Naive B cell (primary cell): ENCODE measurements at places on chromosomes 4 and X. TPM values are rescaled to one million over a fixed set of nuclear protein-coding genes. Genes with fewer than 3 reads are reported as not detected.
A peak's percentile ranks its signal among the peaks of the same experiment; 100 is the strongest.

GRCh38 chrX:2325076-2325784 is 175.5 kb downstream of the DHRSX start:
- peak; percentile 68 for DNase-seq

GRCh38 chr4:181896614-181897013 is 346.6 kb upstream of the TENM3 start:
- no peak for DNase-seq

DNA sequence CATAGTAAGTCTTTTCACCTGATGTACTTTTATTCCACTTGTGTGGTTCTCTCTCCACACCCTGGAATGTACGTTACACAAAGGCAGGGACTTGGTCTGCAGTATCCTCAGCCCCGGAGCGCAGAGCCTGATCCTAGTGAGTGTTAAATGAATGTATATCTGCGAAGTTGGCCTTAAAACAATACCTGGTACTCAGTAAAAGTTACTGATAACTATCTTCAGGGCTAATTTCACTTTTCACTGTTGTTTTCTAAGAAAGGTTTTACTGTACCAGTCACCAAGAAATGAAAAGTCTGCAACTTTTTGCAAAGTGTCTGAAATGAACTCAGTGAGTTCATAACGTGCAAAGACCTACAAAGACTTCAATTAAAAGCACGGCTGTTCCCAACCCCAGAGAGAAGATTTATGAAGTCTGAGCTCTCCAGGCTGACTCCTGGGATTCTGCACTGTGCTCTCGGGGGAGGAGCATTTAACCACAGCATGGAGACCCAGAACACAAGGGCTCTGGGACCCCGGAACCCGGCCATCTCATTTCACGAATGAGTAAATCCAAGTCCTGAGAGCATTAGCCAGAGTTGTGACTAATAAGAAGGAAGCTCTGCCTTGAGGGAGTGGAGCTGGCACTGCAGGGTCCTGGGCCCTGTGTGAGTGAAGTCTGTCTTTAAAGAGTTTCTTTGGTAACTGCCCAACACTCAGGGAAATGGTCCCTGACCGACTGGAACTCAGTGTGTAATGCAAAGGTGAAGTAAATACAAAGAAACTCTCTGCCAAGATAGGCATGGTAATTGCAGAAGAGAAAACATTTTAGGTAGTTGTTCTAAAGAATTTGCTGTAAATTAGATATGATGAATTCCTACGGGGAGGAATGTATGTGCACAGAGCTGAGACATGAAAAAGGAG is 165.8 kb downstream of the NSUN7 start:
- DNase-seq, result no peak

DNA sequence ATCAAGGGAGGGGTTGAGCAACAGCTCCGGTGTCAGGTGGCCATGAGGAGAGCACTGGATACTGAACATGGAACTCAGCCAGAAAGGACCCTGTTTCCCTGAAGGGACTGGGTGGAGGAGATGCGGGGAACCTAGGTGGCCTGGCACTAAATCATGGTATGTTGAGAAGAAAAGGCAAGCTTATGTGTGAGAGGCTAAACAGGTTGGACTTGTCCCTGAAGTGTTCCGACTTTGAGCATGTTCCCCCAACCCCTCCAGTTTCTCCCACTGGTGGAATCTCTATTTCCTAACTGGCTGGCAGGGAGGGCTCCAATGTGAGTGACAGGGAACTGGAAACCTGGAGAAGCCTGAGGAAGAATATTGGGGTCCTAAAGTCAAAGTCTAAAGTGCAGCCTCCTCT is 69.5 kb downstream of the PLAC1 start:
- DNase-seq, result no peak

GRCh38 chr4:109998867-109999584 is 86.3 kb downstream of the EGF start:
- DNase-seq, result peak; percentile 55

DNA sequence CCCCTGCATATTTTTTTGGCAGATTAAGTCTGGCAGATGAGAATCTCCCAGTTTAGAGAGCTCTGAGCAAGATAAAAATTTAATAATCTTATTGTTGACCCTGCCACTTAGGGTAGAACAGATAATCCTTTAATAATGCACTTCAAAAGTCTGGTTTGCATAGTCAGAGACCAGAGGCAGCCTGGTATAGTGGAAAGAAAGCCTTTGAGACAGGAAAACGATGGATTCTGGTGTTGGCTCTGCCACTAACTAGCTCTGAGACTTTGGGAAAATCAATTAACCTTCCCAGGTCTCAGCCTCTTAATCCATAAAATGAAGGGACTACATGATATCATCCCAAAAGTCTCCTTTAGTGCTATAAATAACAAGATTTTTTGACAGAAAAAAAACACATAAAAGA is 824.5 kb downstream of the STIM2 start:
- DNase-seq, result no peak

GRCh38 chr4:2182994-2183393 is 58.9 kb downstream of the HAUS3 start:
- DNase-seq, result no peak

- no peak for DNase-seq
Observed at GRCh38 chrX:68945603-68946228, 116.9 kb downstream of the EFNB1 start.

GRCh38 chrX:151570561-151570960 is 7.1 kb downstream of the PASD1 start:
- no peak for DNase-seq

The DAPP1 gene
- polyA plus RNA-seq, result 144 TPM

DNA sequence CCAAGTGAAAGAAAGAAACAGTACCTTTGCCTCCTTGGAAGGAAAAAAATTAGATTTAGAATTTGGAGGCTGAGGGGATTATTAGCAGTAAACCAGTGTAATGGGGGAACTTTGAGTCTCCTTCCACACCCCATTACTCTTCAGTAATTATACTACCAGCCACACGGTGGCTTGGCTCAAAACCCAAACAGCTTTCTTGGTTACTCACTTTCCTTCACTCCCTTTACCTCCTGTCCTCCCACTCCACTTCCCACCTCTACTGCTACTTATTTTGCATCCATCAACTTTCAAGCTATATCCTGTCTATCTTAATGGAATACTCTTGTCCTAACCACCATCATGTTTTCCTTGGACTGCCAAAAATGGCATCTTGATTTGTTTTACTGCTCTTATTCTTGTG is 310.6 kb upstream of the AADAT start:
- DNase-seq, result no peak

GRCh38 chrX:57900975-57901374 is 9.3 kb downstream of the ZXDA start:
- no peak for DNase-seq

DNA sequence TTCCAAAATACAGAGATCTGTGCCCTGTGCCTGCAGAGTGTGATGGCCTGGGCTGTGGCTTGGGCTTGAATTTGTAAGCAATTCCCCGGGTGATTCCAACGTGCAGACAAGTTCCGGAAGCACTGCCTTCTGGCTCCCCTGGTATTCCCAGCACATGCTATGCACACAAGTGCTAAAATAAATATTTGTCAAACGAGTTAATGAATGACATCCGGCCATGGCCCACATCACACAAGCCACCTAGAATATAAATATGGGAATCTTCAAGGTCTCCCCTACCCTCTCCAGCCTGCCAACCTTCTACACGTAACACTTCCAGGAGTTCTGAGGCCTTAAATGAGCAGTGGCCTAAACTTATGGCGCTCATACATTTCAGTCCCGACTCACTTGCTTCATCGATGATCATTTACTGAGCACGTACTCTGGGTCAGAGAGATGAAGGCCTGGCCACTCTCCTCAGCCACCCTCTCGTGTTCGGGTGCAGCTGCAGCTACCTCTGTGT is 21.3 kb downstream of the DCTD start:
- no peak for DNase-seq

The GAGE10 gene
- not detected for polyA plus RNA-seq

DNA sequence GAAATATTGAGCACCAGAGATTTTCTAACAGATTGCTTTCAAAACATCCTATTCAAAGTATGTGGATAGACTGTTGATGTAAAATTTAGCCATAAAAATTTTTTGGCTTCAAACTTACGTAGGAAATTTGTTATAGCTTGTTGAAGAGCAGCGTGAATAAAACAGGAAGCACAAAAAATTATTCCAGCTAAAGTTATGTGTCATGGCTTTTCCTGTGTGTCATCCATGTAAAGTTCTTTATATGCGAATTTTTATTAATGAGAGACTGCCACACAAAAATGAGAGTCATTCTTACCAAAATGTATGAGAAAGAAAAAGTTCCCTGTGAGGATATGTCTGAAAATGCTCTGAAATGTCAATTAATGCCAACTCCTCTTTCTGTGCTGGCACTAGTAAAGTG is 19.5 kb downstream of the EPGN start:
- no peak for DNase-seq

DNA sequence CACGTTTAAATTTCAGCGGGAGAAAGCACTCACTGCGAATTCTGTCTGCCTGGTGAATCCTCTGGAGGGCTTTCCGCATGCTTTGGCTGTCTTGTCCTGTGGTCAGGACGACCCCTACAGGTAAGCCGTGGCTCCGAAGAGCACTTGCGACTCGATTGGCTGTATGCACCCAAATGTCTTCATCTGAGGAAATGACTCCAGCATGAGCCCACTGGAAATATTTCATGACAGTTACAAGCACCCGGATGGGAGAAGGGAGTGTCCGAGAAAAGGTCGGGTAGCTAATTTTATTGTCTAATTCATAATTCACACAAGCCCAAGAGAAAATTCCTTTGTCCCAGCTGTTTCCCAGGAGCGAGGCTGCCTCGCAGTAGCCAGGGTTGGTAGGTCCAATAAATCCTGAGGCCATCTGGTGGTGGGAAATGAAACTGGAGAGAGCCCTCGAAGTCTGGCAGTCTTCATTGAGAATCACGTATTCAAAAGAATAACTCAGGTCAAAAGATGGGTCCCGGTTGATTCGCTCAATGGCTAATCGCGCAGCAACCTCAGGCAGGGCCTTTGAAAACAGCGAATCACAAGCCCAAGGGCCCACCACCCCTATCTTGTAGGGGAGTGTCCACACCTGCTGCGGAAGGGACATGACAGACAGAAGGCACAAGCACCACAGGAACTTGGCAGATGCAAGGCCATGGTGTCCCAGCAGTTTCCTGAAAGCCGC is 6.6 kb downstream of the GUCY2F start:
- no peak for DNase-seq

- DNase-seq, result no peak
Observed at GRCh38 chr4:139253713-139254112, 26.3 kb downstream of the MGARP start.

The SERTM2 gene
- polyA plus RNA-seq, result not detected

GRCh38 chr4:18056030-18056429 is 34.5 kb upstream of the LCORL start:
- DNase-seq, result no peak

The RNF128 gene
- polyA plus RNA-seq, result not detected

- no peak for DNase-seq
Observed at GRCh38 chr4:15479089-15479912, 9.6 kb downstream of the CC2D2A start.

GRCh38 chr4:141885112-141885511 is 248.7 kb downstream of the IL15 start:
- no peak for DNase-seq

DNA sequence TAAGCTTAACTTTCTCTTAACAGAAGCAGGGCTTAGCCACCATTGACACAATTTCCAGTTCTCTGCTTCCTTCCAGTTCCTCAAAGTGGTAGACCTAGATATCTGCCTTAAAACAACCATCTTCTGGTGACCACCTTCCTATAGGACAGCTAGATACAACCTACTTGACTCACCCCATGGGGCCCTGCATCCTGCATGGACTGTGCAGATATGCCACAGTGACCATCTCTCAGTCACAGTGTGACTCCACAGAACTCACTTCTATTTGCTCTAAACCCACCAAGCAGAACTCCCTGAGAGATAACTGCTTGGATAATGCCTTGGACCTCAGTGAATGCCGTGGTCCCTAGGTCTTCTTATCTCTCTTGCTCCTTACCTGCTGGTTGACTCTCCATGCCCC is 621.6 kb downstream of the IQCM start:
- no peak for DNase-seq

The NEIL3 gene
- polyA plus RNA-seq, result not detected

The FAM9C gene
- polyA plus RNA-seq, result not detected

DNA sequence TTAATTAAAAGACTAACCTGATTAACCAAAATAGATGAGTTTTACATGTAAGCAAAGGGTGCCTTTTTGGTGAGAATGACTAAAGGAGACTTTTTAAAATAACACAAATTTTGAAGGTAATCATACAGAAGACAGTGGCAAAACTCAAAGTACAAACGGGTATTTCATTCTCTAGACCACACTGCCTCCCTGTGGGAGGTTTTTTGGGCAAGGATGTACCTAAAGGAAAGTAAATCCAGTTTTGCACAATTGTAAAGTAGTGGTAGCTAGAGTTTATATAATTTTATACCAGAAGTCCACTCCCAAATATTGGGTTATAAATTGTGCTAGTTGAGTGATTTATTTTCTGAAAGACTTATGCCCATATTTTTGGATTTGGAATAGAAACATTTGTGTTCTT is 201.0 kb downstream of the PAPSS1 start:
- no peak for DNase-seq

GRCh38 chrX:110748256-110748806 is 47.3 kb downstream of the CHRDL1 start:
- DNase-seq, result no peak

The FAT1 gene
- not detected for polyA plus RNA-seq
